ENCODE measurements at places on chromosomes 3 and 15. TPM values are rescaled to one million over a fixed set of nuclear protein-coding genes. Genes with fewer than 3 reads are reported as not detected.

DNA sequence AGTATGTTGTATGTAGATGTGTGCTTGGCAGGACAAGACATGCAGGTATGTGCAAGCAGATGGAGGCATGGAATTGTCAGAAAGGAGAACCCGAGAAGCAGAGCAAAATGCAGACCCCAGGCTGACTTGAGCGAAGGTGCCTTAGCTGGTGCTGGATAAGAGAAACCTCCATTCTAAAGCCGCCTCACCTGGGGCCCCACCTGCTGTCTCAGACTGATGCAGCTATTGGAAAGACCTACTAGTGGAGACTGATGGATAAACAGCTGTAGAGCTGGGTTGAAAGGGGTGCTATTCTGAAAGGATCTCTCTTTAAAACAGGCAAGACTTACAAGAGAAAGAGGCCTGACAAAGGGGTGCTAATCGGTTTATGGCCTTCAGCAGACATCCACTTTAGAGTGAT lies 86.2 kb downstream of the EPHB1 start:
- H3K27ac ChIP-seq = no peak overlapping the region
- H3K4me3 ChIP-seq = no peak overlapping the region
- peaks cover 6% of the 10 kb centered on the region for H3K4me1 ChIP-seq
- DNase-seq = no peak
- H3K36me3 ChIP-seq = no peaks in the 10 kb centered on the region
- no peaks in the 10 kb centered on the region for H3K27me3 ChIP-seq

- no peak for DNase-seq
- H3K27ac ChIP-seq = no peak overlapping the region
- no peaks in the 10 kb centered on the region for H3K27me3 ChIP-seq
- no peaks in the 10 kb centered on the region for H3K36me3 ChIP-seq
- no peaks in the 10 kb centered on the region for H3K4me1 ChIP-seq
- H3K4me3 ChIP-seq = no peak overlapping the region
Observed at GRCh38 chr3:173690542-173691180, 293.1 kb downstream of the NLGN1 start.

DNA sequence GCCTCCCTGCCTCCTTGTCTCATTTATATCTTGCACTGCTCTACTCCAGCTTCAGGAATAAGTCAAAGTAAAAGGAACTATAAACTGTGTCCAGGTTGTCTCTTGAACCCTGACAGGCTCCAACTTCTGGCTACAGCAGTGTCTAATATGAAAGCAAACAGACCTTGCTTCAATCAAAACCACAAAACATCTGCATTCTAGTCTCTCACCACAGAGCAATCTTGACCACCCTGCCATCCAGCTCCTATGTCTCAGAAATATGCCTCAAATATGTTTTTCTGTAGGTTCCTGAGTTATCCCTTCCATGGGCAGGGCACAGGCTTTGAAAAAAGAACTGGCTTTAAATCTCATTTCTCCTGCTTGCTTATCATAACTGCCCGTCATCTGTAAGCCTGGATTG lies 13.0 kb upstream of the RAMAC start:
- H3K36me3 ChIP-seq = no peaks in the 10 kb centered on the region
- H3K4me3 ChIP-seq = no peak overlapping the region
- H3K4me1 ChIP-seq = peaks cover 2% of the 10 kb centered on the region
- H3K27me3 ChIP-seq = peaks cover 21% of the 10 kb centered on the region
- no peak overlapping the region for H3K27ac ChIP-seq

DNA sequence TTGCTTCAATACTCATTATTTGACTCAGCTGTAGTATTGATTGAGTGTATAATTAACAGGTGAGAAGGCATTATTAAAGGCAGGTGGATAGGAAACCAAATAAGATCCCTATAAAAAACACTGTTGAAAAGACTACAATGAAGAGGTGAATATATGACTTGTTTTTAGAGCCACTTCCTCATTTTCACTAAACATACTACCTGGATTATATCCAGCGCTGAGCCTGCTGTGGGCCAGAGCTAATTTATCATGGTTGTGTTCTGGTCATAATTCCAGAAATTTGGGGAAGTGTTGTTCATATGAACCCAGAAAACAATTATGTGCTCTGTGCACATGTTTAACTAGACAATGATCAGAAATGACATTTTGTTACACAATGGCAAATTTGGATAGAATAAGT lies 235.3 kb upstream of the MME start:
- no peak overlapping the region for H3K27ac ChIP-seq
- no peaks in the 10 kb centered on the region for H3K4me1 ChIP-seq
- H3K4me3 ChIP-seq = no peak overlapping the region
- DNase-seq = no peak

GRCh38 chr3:172224560-172225214 lies 185.3 kb downstream of the FNDC3B start:
- DNase-seq = no peak
- H3K36me3 ChIP-seq = peaks cover 15% of the 10 kb centered on the region
- H3K27ac ChIP-seq = no peak overlapping the region
- no peaks in the 10 kb centered on the region for H3K27me3 ChIP-seq

GRCh38 chr15:100879464-100880138 lies at the start of gene ALDH1A3:
Gene ALDH1A3 (plus strand): TSS chr15:100879831. CDS start chr15:100879908, 77 bp downstream.
- peaks cover 80% of the 10 kb centered on the region for H3K27me3 ChIP-seq
- no peak for DNase-seq
- peaks cover 9% of the 10 kb centered on the region for H3K4me1 ChIP-seq

- no peak for DNase-seq
- H3K36me3 ChIP-seq = no peaks in the 10 kb centered on the region
- peaks cover 2% of the 10 kb centered on the region for H3K4me1 ChIP-seq
- H3K4me3 ChIP-seq = no peak overlapping the region
- no peak overlapping the region for H3K27ac ChIP-seq
- no peaks in the 10 kb centered on the region for H3K27me3 ChIP-seq
Observed at GRCh38 chr3:50412231-50412754, 53.0 kb upstream of the TMEM115 start.

DNA sequence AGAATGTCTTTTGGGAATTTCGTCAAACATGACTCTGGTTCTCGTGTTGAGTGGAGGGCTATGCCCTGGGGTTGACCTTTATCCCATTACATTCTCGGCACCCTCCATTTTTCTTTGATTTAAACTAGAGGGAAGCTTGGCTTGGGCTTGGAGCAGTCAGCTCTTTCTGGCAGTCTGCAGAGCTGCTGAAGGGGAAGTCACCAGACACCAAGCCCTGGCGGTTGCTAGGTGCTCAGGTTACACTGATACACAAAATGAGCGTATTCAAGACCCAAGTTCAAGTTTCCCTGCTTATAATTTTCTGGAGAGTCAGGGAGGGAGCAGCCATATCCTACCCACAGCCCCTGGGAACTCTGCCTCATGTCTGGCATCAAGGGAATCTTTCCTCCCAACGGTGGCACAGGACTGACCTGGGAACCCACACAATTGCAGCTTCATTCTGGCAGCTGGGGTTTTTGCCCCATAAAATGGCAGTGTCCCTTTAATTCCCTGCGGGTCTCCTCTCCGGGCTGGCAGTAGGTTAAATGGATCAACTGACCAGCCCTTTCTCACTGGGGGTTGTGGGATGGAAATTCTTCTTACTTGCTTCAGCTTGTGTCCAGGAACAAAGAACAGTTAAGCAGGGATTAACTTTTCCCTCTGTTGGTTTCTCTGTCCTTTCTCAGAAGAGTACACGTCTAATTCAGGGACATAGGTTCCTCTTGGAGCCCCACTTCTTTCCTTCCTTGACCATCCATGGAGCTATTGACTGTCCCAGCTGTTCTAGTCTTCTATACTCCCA lies 110.0 kb upstream of the DLG1 start:
- no peaks in the 10 kb centered on the region for H3K36me3 ChIP-seq
- no peak overlapping the region for H3K27ac ChIP-seq
- H3K27me3 ChIP-seq = peaks cover 24% of the 10 kb centered on the region
- DNase-seq = no peak

- peaks cover 12% of the 10 kb centered on the region for H3K4me1 ChIP-seq
- H3K36me3 ChIP-seq = peaks cover 7% of the 10 kb centered on the region
- no peak for DNase-seq
- no peak overlapping the region for H3K27ac ChIP-seq
- no peak overlapping the region for H3K4me3 ChIP-seq
Observed at GRCh38 chr3:48426401-48426909, 3.4 kb downstream of the PLXNB1 start.

SOX2 gene
- total RNA-seq = not detected

SLC2A2 gene
- total RNA-seq = not detected

CHDH gene
- 9.1 TPM for total RNA-seq
